ENCODE measurements at places on chromosomes 6 and 20.

DNA sequence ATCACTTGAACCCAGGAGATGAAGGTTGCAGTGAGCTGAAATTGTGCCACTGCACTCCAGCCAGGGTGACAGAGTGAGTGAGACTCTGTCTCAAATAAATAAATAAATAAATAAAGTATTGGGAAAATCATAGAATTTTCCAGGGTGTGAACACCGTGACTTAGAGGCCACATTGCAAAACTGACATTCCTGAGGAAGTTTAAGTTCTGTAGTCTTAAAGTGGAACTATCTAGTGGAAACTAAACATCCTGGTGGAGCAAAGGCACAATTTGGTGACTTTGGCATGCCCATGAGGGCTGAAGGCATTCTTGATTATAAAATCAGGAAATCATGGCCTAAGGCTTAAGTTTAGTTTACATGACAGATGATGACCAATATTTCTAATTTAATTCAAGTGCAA, 32.7 kb upstream of the MCM3 start:
- DNase-seq = no peak

DNA sequence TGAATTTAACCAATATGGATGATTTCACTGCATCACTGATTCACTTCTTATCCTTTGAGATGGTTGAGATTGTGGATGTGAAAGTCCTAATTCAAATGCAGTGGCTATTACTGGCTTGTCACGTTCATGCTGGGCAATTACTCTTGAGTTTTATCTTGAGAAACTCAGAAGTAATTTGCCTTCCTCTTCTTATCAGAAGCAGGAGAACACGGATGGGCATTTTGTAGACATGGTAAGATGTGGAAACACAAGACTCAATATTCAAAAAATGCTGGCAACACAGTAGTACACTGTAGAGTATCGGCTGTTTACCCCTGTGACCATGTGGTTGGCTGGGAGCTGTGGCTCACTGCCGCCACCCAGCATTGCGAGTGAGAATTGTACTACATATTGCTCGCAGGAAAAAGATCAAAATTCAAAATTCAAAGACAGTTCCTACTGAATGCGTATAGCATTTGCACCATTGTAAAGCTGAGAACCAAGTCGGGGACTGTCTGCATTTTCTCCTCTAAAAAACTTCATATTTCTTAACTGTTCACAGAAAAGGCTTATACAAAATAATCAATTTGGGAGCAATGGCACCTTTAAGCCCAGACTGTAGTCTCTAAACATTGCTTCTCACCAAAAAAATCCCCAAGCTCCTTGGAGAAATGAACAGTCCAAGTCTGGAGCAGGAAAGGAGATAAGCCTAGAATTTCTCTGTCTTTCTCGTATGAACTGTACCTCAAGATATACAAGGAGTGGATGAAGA, 61.9 kb upstream of the ELOVL5 start:
- DNase-seq = peak; percentile 25

- peak; percentile 23 for DNase-seq
These were observed 29.2 kb upstream of the ALDH8A1 start for GRCh38 chr6:134979142-134979541.

GRCh38 chr6:1763404-1763803, 153.7 kb downstream of the FOXC1 start:
- DNase-seq = no peak

GRCh38 chr20:43383026-43383795, 74.5 kb upstream of the SRSF6 start:
- DNase-seq = no peak

DNA sequence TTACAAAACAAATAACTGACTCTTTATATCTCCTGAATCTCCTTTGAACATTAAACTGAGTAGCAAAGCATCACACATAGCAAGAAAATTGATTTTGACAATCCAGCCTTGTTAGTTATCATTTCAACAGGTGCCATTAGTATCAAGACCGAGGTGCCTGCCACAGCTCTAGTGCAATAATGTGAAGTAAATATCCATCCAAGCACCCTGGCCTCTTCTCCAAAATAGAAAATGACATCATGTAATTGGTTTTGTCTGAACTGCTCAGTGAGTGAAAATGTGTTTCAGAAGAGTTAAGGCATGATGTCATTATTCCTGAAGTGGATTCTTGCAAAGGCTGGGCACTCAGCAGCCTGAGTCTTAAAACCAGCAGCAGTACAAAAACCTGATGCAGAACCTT, 341.4 kb downstream of the PLCB1 start:
- no peak for DNase-seq

GRCh38 chr20:995170-995569, 6.9 kb downstream of the RSPO4 start:
- DNase-seq = no peak
